ENCODE measurements at places on chromosomes 3 and 15. TPM values are rescaled to one million over a fixed set of nuclear protein-coding genes. Genes with fewer than 3 reads are reported as not detected.

GRCh38 chr3:8762607-8763377 is 6.6 kb downstream of the OXTR start:
- H3K36me3 ChIP-seq, result no peaks in the 10 kb centered on the region
- no peak for DNase-seq
- H3K4me1 ChIP-seq, result peaks cover 5% of the 10 kb centered on the region
- H3K27ac ChIP-seq, result no peak overlapping the region

GRCh38 chr3:185680231-185680630 is 94.1 kb downstream of the SENP2 start:
- DNase-seq, result no peak
- peaks cover under 1% of the 10 kb centered on the region for H3K4me1 ChIP-seq
- no peaks in the 10 kb centered on the region for H3K27me3 ChIP-seq
- H3K4me3 ChIP-seq, result no peak overlapping the region
- no peak overlapping the region for H3K27ac ChIP-seq
- H3K36me3 ChIP-seq, result no peaks in the 10 kb centered on the region

GRCh38 chr3:149542375-149543312 is 68.1 kb downstream of the TM4SF4 start:
- H3K4me3 ChIP-seq, result no peak overlapping the region
- DNase-seq, result no peak
- H3K27me3 ChIP-seq, result no peaks in the 10 kb centered on the region
- peak overlapping the region; percentile 13 for H3K27ac ChIP-seq

DNA sequence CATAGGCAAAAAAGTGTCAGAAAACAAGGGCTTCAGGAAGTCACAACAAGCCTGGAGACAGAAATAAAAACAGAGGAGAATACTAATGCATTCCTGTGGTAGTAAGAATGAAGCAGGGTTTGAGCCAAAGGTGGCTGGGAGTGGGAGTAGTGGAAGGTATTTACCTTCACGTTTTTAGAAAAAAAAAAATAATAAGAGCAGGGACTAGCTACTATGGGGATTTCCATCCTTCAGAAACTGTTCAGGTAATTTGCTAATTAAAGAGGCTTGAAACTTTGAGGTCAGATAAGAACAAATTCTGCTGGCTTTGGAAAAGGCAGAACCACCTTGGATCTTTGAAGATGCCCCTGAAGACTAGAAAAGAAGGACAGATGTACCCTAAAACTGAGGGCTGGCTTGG is 18.4 kb downstream of the ILDR1 start:
- no peaks in the 10 kb centered on the region for H3K4me1 ChIP-seq
- H3K36me3 ChIP-seq, result no peaks in the 10 kb centered on the region
- DNase-seq, result no peak
- H3K27ac ChIP-seq, result peak overlapping the region; percentile 15
- H3K4me3 ChIP-seq, result no peak overlapping the region

GRCh38 chr3:25033407-25034029 is 394.5 kb upstream of the RARB start:
- H3K27me3 ChIP-seq, result no peaks in the 10 kb centered on the region
- H3K4me3 ChIP-seq, result no peak overlapping the region
- H3K27ac ChIP-seq, result no peak overlapping the region
- no peak for DNase-seq

SLC2A2 gene
- polyA plus RNA-seq, result not detected

STRC gene
- 1.2 TPM for polyA plus RNA-seq

DNA sequence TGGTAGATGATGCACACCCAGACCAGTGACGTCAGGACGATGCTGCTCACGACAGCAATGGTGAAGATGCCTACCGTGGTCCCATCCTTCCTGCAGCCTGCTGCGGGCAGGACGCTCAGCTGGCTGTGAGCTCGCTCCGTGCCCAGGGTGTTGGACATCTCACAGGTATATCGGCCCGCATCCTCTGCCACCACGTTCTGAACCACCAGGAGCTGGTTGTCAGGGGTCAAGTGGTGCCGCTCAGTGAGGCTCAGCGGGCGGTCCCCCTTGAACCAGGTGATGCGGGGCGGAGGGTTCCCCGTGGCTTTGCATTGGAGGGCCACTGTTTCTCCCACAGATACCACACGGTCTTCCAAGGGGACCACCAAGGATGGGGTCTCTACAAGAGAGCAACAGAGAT is 117.8 kb downstream of the LRIG1 start:
- H3K4me3 ChIP-seq, result no peak overlapping the region
- no peaks in the 10 kb centered on the region for H3K4me1 ChIP-seq
- DNase-seq, result no peak
- H3K27me3 ChIP-seq, result no peaks in the 10 kb centered on the region
- H3K27ac ChIP-seq, result no peak overlapping the region

Data from left lung (tissue), 14 donors.